ENCODE measurements at places on chromosomes 3 and 15.

- no peak for DNase-seq
These were observed 47.5 kb upstream of the RPS17 start for GRCh38 chr15:82587805-82588204.

GRCh38 chr3:126292318-126293070 lies 64.7 kb downstream of the KLF15 start:
- DNase-seq: no peak

DNA sequence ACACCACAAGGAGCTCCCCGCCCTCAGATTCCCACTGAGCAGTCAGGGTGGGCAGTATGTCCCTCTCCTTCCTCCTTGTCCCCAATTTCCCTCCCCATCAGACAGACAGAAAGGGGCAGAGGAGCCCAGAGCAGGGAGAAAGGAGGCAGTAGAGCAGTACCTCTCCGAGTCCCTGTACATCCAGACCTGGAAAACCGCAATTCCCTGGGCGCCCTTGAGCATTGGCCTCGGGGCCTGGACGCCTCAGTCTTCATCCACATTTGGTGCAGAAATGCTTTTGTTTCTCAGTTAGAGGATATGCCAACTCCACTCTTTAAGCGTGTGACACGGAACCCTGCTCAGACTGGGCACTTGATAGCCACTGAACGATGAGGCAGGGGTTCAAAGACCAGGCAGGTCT lies 5.9 kb downstream of the ISG20 start:
- no peak for DNase-seq

DNA sequence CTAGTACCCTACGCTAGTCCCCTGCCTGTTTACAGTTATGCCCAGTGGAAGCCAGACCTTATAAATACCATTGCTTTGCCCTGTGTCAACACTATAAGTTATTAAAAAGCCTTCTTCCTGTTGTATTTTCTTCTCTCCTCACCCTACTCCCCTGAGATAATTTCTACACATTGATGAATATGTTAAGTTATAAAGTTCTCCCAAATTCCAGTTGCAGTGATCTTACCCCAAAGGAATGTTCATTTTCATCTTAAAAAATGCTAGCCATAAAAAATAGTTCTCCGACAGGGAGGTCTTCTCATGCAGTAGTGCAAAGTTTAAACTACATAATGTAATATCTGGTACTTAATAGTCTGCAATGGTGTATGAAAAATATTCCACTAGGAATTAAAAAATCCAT lies 58.6 kb downstream of the MAP2K5 start:
- DNase-seq: no peak

DNA sequence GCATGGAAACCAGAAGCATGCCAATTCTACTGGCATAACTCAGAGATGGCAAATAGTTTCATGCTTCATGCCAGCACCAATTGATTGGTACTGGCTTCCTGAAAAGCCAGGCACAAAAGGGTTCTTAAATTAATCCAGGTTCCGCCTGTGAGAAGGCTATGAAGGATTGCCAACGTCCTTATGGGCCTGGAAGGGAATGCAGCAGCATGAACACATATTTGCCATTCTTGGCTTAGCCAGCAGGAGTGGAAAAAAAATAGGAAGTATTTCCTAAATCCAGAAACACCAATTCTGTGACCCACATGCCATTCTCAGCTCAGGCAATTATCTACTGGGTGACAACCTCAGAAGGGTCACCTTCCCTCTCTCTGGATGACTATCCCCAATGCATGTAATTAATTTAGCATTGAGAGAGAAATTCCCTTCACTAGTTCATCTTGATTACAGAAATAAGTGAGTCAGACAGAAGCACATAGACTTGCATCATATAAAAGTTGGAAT lies 36.0 kb downstream of the ADAMTS9 start:
- no peak for DNase-seq

DNA sequence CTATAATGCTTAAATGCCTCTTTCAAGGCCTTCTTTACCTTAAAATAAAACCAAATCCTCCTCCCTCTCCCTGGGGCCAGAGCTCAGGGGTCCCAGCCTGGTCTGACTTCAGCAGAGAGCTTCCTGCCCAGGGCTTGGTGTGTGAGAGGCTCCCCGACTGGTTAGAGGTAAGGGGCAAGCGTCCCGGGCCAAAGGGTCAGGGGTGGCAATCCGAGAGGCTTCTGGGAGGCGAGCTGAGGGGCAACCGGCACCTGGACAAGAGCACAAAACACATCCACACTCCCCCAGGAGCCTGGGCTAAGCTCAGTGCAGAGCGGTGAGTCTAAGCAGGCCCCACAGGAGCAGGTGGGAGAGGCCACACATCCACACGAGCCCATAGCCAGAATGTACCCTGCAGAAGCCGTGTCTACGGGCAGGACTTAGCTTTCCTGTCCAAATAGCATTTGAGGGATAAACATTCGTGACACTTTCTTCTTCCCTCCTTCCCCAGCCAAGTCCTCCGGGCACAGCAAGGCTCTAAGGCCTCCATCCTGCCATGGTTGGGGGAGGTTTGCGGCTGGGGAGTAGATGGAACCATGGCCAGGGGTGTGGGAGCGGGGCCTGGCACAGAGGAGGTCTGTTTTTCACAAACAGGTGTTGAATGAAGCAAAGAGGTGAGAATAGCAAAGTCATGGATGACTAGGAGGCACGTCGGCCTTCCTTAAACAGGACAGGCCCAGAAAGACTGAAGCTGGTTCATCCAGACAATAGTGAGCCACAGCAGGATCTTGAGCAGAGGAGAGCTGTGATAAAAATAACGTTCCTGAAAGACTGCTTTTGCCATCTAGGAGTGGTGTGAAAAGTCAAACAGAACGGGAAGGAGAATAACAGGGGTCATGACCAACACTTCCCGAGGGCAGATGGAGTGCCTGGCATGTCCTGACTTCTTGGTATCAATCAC lies 98.7 kb upstream of the IQSEC1 start:
- DNase-seq: no peak

DNA sequence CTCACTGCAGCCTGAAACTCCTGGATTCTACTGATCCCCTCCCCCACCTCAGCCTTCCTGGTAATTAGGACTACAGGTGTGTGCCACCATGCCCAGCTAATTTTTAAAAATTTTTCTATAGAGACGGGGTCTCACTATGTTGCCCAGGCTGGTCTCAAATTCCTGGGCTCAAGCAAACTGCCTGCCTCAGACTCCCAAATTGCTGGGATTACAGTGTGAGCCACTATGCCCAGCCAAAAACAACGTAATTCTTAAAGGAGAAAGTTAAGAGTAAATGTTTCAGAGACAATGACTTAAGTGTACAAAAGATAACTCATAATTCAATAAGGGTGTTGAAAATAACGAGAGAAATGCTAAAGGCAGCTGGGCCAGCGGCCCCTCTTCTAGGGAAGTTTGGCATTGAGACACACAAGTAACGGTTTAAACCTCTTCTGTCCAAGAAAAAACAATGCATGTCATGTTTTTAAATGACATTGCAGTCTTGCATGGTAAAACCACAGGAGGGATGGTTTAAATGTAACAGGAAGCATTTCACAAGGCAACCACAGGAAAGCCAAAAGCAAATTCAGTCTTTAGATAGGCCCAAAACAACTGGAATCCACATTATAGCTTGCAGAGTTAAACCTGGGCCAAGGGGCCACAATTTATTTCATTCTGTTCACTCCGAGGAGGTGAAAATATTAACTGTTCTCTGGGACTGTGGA lies 5.1 kb downstream of the PROK2 start:
- no peak for DNase-seq

- no peak for DNase-seq
These were observed 4.1 kb downstream of the SPATA12 start for GRCh38 chr3:57064572-57064971.

DNA sequence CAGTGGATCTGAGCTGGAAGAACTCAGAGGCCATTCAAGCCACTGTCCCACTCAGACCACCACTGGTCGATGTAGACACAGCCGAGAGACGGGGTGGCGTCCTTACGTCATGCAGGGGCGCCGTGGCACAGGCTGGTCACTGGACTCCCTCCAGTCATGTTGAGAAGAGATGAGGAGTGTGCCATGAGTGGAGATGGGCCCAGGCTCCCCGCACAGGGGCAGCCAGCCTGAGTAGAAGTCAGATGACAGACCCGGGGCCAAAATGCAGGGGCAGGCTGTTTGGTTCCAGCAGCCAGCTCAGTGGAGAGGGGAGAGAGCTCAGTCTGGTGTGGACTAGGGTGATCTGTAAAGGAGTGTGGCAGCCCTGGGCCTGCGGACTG lies 33.4 kb upstream of the KIF23 start:
- no peak for DNase-seq

GRCh38 chr15:101276501-101277037 lies 716 bp downstream of the SELENOS start:
- no peak for DNase-seq

GRCh38 chr3:194690501-194691372 lies 5.1 kb downstream of the FAM43A start:
- DNase-seq: no peak

DNA sequence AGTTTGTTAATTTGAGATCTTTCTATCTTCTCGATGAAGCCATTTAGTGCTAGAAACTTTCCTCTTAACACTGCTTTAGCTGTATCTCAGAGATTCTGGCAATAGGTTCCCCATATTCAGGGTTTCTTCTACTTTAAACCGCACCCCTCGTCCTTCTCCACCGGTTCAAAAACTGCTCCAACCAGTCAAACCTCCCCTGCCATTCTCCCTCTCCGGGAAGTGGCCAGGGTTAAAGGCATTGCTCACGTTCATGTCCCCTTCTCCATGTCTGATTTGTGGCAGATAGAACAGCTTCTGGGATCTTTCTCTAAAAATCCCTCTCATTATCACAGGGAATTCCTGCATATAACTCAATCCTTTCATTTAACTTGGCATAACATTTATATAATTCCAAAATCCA lies 14.4 kb downstream of the ALDH1L1 start:
- DNase-seq: no peak

DNA sequence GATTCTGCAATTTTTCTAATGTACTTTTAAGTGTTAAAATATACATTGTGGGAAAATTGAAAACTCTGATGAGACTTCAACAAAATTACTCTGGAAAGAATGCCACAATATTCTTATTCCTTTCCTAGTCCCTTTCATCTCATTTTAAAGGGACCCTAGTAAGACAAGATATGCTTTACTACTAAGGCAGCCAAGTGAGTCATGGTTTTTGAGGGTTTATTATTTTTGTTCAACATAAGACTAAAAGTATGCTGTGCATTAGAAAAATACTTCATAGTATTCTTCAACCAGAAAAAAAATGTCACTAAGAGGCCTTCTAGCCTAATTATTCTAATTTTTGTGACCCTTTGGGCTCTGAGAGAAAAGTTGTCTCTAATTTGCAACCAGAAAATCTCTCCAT lies 7.4 kb downstream of the IL12A start:
- DNase-seq: no peak

GRCh38 chr3:133883641-133884040 lies 12.0 kb downstream of the RAB6B start:
- no peak for DNase-seq

DNA sequence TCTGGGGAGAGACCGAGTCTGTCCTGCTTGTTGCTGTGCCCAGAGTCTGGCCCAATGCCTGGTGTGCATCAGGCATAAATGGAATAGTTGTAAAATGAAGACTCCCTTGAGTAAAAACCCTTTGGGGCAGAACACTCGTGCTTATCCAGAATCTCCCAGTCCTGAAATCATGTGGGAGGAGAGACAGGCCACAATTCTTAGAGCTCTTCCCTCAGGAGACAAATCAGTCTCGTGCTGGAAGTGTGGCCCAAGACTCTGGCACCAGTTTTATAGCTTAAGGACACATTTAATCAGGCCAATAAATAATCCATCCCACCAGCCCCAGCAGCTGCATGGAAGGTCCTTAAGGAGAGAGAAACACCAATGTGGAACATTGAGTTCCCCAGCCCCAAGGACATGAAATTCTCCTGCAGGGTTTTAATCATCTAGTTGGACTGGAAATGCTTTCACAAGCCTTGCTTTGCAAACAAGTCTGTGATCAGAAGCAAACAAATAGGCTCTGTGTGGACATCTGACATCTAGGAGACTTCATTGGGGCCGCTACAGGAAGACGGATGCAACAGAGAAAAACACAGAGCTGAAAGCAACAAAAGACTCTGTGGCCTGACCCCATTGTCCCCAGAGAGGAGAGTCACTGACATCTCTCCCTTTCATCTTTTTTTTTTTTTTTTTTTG lies 70.4 kb downstream of the LSM3 start:
- no peak for DNase-seq

GRCh38 chr3:9951126-9951525 lies 1.1 kb downstream of the PRRT3 start:
- no peak for DNase-seq

- no peak for DNase-seq
These were observed 521.0 kb downstream of the GABRG3 start for GRCh38 chr15:27491666-27492621.

DNA sequence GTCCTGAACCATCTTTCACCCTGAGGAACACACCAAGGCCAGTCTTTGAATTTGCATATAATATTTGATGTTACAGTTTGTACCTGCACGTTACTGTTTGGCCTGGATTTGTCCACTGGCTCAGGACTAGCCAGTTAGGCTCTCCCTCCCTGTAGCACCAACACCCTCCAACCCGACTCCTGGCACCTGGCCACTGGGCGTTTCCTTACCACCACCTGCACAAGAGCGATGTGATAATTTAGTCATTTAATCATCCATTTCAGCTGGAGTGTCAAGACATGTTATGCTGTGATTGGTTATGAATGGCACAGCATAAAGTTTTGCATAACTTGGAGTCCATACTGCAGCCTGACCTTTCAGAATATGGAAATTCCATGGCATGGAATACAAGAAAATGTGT lies 242.4 kb downstream of the KCNMB2 start:
- no peak for DNase-seq

- no peak for DNase-seq
These were observed 50.1 kb upstream of the CRTC3 start for GRCh38 chr15:90479656-90480055.

GRCh38 chr15:100125401-100126191 lies 216.2 kb downstream of the ADAMTS17 start:
- no peak for DNase-seq

- no peak for DNase-seq
These were observed 568.6 kb downstream of the TAFA4 start for GRCh38 chr3:68363796-68364195.

- DNase-seq: no peak
These were observed 22.3 kb upstream of the SLMAP start for GRCh38 chr3:57733790-57734189.

DNA sequence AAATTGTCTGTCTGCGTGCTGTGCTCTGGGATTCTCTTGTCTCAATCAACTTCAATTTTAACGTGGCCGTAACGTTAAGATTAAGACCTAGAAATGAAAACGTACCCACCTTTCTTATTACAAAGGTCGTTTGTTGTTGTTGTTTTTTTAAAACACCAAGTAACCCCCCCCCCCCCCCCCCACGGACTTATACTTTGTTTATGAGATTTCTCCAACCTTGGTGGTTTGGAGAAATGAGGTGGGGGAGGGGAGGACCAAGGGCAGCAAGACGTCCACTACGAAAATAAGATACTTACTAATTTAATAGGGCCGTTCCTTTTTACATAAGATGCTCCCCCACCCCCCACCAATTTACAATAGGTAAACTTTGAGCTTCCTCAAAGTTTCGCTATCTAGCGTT lies 244.4 kb upstream of the TOPAZ1 start:
- no peak for DNase-seq

- DNase-seq: no peak
These were observed 121.2 kb downstream of the MEGF11 start for GRCh38 chr15:66132251-66132816.

- no peak for DNase-seq
These were observed 147.4 kb upstream of the BCHE start for GRCh38 chr3:165984589-165984988.
